ENCODE measurements at places on chromosomes 16 and 17. TPM values are rescaled to one million over a fixed set of nuclear protein-coding genes. Genes with fewer than 3 reads are reported as not detected.
A peak's percentile ranks its signal among the peaks of the same experiment; 100 is the strongest.

DNA sequence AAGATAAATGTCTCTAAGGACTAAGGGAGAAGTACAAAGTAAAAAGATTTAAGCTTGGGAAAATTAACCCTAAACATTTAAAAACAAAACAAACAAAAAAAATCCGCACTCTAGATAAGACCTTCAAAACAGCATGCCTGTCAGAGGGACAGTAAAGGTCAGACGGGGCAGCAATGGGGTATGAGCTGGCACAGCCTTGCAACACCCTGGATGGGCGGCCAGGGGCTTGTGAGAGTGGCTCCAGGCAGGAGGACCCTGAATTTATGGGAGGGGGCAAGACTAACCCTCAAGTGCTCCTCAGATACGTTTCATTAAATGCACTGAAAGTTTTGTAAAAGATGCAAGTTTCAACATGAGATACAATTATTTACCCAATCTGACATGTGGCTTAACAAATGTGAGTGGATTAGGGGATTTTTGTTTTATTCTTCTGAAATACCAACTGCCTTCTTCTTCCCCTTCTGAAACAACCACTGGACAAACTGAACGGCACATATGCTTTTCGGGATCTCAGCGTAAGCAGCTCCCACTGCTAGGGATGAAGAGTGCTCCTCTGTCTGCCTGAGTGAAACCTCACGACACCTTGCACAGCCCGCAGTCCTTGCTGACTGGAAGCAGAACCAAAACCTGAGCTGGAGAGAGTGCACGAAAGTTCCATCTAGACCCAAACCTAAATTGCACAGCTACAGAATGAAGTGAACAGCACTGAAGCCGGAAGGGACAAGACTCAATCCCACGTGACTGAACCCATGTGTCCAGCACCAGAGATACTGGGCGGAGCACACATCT lies 128.4 kb downstream of the ANKRD11 start:
- no peak for DNase-seq

- DNase-seq: peak; percentile 84
Observed at GRCh38 chr17:50866950-50867362, 802 bp upstream of the TOB1 start.

DNA sequence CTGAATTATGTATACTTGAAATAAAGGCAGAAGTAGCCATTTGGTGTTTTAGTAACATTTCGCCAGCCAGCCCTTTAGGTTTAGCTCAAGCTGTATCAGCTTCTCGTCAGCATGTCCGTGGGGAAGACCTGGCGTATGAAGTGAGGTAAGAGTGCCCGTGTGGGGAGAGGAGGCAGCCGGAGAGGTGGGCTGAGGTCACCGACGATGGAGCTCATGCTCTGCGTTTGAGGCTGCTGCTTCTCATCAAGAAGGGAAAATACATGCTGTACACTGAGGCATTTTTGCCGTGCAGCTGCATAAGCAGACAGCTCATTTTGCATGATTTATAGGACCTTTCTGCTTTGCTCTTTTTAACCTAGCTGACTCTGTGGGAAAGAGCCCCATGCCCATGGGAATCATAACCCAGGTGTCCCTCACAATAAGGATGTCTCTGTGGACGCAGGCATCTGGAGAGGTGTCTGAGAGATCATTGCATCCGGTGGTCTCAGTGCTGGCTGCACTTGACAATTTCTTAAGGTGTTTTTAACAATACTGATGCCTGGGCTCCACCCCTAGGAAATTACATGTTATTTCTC lies 179.1 kb downstream of the ABCC12 start:
- DNase-seq: no peak

- no peak for DNase-seq
Observed at GRCh38 chr16:12547608-12547922, 256.1 kb downstream of the CPPED1 start.

DNA sequence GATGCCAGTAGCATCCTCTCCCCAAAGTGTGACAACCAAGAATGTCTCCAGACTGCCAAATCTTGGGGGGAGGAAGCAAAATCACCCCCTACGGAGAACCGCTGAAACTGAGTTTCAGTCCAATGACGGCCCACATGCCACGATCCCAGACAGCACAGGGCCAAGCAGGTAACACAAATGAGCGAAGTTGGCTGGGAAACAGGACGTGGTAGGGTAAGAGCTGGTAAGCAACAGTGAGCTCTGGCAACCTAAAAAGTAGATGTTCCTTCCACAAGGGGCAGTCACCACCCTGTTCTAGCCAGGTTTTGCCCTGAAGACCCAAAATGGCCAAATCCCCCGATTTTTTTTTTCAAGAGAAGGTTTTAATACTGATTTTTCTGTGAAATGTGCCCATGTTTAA lies 25.4 kb downstream of the ZFHX3 start:
- no peak for DNase-seq

DNA sequence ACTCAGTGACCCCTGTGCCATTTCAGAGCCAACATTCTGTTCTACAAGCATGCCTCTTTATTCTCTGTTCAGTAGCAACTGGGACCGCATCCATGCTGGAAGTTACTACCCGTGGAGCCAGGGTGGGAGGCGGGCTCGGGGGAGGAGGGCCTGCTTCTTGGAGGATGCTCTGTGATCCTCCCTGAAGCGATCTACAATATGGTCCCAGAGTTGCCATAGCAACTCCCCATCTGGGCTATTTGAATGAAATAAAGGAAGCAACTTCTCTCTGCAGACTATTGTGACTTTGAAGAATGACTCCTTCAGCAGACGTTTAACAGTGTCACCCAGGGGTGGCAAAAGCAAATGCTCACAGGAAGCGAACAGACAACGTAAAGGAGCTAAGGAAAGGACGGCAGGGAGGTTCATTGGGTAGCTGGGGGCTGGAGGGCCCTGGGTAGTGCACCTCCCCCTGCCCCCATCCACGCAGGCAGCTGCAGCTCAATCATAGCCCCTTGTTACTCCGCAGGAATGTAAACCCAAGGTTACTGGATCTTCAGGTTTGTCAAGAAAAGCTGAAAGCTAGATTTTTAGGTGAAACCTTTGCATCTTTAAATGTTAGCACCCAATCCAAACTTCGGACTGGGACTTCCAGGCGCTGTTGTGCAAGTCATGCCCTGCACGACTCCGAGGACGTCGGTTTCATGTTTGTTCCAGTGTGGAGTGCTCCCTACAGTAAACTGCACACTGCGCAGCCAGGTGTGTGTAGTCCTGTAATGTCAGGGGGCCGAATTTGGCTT lies 51.1 kb upstream of the MEAK7 start:
- DNase-seq: no peak

GRCh38 chr17:2695243-2695960 lies 16.2 kb downstream of the CLUH start:
- no peak for DNase-seq

DNA sequence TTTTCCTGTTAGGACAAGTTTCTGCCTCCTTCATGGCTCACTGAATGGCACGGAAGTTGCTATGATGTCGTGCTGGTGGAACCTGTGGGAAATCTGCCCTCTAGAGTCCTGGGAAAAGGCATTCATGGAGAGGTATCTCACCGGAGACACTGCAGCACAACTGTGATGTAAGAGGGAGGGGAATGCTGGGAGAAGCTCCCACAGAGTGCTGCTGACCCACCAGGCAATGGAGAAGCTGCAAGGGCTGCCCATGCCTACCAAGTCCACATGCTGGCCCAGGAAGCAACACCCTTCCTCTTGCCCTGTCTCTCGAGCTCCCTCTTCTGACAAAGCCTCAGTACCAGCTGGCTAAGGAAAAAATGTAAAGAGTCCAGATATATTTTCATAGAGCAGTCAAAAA lies 45.2 kb upstream of the SLC5A11 start:
- no peak for DNase-seq

- DNase-seq: no peak
Observed at GRCh38 chr16:81693041-81693743, 85.9 kb upstream of the PLCG2 start.

DNA sequence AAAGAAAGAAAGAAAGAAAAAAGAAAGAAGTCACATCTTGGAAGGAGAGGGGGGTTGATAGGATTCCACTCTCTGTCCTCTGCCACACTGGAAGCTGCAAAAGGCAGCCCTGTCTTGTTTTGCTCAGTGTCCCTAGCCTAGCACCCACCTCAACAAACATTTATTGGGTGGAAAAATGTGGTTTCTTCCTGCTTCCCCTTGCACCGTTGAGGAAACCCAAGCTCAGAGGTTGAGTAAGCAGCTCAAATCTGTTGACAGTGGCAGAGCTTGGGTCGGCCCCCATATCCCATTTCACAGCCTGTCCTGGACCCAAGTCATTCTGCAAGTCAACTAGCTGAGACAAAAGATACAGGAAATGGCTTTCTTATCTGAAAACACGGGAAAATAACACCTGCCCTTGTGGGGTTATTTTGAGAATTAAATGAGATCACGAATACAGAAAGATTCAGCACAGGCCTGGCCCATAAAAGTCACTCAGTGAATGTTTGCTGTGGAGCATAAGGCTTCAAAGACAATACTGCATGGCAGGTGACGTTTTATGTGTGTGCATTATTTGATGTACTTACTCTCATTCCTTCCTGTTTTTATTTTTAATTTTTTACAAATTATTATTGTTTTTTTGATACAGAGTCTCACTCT lies 63.6 kb downstream of the SCNN1B start:
- no peak for DNase-seq

- DNase-seq: no peak
Observed at GRCh38 chr16:1863681-1864460, 8.1 kb downstream of the MEIOB start.

DNA sequence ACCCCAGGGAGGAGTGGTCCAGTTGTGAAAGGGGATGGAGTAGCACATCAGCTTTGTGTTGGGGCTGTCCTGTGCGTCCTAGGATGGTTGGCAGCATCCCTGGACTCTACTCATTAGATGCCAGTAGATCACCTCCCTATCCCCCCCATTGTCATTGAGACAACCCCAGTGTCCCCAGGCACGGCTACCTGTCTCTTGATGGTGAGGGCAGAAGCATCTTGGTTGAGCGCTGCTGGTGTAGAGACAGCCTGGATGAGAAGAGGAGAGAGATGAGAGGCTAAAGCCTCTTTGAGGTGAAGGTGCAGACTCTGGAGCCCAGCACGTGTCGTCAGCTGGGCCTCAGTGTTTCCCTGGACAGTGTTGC lies 55.4 kb downstream of the TNFRSF13B start:
- DNase-seq: no peak

GRCh38 chr16:30588651-30589050 lies 3.2 kb upstream of the ZNF785 start:
- no peak for DNase-seq

DNA sequence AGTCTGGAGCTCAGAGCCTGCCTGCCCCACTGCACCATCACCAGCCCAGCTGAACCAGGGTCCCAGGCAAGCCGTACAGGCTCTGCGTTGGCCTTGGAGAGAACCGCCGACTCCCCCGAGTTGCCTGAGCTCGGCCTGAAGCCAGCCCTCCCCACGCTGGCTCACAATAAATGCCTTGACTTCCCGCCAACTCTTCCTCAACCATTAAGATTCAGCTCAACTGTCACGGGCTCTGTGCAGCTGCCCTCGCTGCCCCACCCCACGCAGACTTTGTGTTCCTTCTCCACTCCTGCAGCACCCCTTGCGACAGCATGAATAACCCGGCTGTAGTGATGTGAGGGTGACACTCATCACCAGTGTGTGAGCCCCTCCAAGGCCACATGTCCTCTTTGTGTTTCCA lies 4.8 kb upstream of the QPRT start:
- no peak for DNase-seq

DNA sequence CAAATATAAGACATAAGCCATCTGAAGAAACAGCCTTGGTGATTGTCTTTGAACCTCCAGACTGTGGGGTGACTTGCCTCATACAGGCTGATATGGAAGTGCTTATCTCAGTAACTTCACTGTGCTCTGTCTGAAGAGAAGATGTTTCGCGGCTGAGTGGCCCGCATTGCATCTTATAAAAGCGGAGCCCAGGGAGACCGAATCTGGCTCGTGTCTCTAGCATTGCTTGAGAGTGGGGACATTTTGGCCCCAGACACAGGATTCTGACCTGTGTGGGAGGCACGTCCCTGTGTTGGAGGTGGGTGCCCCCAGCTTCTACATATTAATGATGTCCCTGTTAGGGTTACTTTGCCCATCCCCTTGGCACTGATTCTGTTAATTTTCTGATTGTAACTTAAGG lies 66.4 kb downstream of the METRNL start:
- no peak for DNase-seq

DNA sequence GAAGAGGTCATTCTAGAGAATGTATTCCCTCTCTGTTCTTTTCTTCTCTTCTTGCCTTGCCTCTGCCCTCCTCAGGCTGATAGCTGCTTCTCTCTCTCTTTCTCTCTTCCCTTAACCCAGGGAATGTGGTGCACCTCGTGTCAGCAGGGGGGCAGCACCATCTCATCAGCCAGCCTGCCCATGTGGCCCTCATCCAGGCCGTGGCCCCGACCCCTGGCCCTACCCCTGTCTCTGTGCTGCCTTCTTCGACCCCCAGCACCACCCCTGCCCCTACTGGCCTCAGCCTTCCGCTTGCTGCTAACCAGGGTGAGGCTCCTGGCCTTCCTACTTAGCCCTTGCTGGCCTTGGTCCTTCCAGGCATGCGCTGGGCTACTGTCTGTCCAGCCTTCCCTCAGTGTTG lies 23.5 kb downstream of the SRCAP start:
- no peak for DNase-seq

DNA sequence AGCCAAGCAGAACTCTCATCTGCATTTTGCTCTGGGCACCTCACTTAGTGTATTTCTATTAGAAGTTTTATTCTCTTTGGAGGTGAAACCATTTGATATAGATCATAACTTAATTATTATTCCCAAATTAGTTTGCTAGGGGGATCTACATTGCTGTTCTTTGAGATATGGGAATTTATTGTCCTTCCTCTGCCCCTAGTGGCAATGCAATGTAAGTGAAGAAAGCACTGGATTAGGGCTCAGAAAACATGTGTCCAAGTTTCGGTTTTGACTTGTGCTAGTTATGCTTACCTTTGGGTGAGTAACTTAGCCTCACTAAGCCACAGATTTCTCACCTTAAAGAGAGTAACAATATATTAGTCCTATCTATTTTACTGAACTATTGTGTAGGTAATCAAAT lies 2.9 kb downstream of the KRT39 start:
- DNase-seq: no peak

- DNase-seq: no peak
Observed at GRCh38 chr17:611202-611601, 103.4 kb downstream of the VPS53 start.

DNA sequence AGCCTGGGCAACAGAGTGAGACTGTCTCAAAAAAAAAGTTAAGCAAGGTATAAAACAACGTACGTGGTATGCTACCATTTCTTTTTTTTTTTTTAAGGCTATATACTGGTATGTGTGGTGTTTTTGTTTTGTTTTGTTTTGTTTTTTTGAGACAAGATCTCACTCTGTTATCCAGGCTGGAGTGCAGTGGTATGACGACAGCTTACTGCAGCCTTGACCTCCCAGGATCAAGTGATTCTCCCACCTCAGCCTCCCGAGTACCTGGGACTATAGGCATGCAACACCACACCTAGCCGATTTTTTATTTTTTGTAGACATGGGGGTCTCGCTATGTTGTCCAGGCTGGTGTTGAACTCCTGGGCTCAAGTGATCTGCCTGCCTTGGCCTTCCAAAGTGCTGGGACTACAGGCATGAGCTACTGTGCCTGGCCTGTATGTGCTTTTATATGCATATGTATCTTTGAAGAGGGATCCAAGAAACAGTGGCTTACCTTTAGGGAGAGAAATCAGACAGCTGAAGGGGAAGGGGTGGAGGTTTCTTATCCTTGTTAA lies 6.5 kb downstream of the CENPV start:
- no peak for DNase-seq

The MARVELD3 gene
- total RNA-seq: 27.0 TPM

The CBX1 gene
- total RNA-seq: 155 TPM

The SCNN1B gene
- total RNA-seq: 0.35 TPM

The COQ7 gene
- 29.6 TPM for total RNA-seq

The NECAB2 gene
- 11.7 TPM for total RNA-seq

The KRT15 gene
- 0.87 TPM for total RNA-seq

The PAFAH1B1 gene
- total RNA-seq: 134 TPM

The CORO6 gene
- total RNA-seq: 2.6 TPM

The TMEM235 gene
- 0.28 TPM for total RNA-seq

The CEP20 gene
- 43.8 TPM for total RNA-seq

The AATK gene
- 2.4 TPM for total RNA-seq
